NCI-H2227 treated with DMSO at 0.1 percent for 48 hours (cell line): ENCODE measurements at places on chromosomes 11 and 22.

DNA sequence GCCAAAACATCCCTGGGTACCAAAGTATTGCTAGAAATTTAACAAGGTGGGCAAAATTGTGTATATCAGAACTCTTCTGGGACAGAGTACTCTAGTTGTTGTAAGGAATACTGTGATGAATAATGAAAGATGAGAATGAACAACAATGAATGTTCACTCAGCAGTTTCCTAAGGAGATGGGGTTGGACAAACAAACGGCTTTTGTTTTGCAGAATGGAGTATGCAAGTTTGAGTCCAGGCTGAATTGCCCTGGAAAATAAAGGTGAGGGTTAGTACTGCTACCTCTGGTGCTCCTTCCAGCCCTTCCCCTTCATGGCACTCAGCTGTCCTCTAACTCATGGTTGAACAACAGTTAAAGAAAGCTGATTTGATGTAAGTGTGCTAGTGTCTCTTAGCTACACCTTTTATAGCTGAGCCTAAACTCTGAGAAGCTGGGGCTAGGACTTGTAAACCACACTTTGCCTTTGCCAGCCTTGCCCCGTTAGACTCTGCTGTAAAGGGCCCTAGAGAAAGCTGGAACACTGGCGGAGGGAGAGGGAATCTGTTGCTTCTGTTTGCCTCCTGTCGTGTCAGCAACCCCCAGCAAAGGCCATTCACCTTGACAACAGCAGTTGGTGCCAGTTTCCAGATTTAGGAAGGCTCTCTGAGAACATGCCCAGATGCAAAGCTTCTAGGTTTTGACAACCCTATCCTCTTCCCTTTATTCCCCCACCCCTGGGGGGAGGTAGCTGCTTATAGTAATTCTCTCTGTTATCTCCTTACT, 41.2 kb upstream of the POLD3 start:
- no peak for DNase-seq

DNA sequence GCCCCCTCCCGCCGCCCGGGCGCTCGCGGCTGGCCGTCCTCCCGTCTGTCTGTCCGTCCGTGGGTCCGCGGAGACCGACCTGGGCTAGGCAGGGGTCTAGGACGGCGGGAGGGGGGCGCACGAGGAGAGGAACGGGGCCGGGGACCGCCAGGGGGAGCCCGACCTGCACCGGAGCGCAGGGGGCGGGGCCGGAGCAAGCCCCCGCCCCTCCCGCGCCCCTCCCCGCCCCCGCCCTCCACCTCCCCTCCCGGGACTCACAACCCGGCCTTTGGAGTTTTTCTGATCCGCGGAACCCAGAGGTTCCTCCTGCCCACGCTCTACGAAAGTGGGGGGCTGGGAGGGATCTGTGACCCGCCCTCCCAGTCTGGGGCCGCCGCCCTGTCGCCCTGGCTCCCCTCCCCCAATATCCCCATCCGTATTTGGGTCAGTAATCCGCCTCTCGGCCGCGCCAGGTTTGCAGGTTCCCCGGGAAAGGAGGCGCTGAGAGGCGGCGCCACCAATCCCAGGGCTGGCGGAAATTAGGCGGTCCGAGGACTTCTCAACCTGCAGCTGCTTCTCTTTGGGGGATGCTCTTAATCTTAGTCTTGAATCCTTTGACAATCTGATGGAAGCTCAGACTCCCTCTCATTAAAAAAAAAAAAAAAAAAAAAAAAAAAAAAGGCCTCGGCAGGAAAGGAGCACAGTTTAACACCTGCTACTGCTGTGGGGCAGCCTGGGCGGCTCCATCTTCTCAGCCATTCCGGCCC, 925 bp upstream of the KCNJ11 start:
- peak; percentile 75 for DNase-seq

DNA sequence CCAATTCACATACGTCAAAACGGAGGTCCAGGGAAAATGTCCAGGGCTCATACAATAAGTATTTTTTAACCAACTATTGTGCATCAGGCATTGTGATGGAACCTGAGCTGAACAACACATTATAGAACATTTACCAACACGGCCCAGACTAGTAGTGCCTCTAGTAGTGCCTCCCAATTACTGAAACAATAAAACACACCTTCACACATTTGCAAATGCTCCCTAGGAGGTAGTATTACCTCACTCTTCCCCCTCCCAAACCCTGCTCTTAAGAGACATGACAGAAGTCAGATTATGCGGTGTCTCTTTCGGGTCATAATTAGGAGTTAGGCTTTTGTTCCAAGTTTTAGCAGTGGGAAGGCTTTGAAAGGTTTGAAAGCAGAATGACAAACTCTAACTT, 61.1 kb downstream of the PAK1 start:
- DNase-seq = no peak

DNA sequence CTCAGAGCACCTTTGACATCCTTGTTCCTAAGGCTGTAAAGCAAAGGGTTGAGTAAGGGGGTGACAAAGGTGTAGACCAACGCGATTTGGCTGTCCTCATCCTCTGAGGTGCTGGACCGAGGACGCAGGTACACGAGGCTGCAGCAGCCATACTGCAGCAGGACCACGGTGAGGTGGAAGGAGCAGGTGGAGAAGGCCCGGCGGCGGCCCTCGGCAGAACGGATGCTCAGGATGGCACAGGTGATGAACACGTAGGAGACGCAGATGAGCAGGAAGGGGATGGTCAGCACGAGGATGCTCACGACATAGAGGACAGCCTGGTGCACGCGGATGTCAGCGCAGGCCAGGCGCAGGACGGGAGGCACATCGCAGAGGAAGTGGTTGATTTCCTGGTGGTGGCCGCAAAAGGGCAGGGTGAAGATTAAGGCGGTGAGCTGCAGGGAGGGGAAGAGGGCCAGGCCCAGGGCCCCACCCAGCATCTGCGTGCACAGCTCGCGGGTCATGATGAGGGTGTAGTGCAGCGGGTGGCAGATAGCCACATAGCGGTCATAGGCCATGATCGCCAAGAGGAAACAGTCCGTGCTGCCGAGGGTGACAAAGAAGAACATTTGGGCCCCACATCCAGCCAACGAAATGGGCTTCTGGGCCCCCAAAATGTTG, 632 bp downstream of the OR10Q1 start:
- DNase-seq = no peak

DNA sequence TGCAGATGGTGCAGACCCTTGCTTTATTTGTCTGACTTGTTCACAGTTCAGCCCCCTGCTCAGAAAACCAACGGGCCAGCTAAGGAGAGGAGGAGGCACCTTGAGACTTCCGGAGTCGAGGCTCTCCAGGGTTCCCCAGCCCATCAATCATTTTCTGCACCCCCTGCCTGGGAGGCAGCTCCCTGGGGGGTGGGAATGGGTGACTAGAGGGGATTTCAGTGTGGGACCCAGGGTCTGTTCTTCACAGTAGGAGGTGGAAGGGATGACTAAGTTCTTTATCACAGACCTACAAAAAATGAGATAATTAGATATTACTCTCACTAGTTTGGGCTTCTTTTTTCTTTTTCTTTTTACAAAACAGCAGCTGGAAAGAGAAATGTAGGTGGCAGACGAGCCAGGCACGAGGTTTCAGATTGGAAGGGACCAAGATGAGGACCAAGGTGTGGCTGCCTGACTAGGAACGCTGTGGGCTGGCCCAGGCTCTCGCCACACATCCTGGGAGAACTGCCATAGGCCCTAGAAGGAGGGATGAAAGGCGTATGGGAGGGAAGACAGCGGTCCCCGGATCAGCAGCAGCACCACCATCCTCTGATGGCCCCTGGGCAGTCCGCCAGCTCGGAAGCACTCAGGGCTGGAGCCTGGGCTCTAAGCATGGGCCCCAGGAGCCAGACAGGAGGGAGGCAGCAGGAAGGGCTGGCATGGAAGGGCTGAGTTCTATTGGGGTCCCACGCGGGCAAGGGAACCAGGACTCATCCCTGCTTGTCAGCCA, 14.2 kb downstream of the TXN2 start:
- DNase-seq = no peak

GRCh38 chr22:31241936-31242335, 29.8 kb downstream of the LIMK2 start:
- no peak for DNase-seq

GRCh38 chr11:40280159-40281051, 1179.0 kb downstream of the LRRC4C start:
- peak; percentile 75 for DNase-seq

DNA sequence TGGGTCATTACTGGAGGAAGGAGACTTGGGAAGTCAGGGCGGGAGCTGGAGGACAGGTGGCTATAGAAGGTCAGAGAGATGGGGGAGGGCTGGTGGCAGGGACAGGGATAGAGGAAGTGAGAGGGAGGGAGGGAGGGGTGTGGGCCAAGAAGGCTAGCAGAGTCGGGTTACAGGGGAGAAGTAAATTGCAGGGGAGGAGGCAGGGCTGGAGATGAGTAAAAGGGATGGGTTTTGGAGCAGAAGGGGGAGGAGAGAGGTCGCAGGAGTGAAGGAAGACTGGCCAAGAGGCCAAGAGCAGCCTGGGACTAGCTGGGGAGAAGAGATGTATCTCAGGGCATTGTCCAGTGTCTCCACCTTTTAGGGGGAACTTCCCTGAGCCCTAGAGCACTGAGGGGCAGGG, 33.0 kb downstream of the LRRC10B start:
- no peak for DNase-seq

DNA sequence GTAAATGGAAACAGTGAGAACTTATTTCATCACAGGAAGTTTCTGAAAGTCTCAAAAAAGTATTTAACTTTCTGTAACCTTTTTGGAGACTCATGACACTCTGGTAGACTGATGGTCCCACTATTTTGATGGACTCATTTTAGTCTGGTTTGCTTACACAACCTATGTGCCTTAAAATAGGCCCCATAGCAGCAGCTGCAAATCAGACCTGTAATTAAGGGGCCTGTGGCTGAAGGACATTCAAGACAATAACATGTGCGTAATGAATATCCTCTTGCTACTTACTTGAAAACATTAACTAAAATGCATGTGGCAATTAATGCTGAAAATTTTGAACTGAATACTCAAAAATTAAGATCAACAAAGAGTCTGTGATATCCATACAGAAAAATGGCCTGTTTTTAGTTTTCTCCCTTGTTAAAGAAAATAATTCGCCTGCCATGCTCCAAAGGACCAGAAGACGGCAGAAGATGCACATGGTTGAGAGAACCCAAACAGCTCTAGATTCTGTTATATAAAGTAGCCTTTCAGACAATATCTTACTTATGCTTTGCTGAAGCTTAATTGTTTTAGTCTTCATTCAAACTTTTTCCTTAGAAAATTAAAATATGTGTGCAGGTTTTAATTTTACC, 568.5 kb downstream of the KCNA4 start:
- DNase-seq = no peak

DNA sequence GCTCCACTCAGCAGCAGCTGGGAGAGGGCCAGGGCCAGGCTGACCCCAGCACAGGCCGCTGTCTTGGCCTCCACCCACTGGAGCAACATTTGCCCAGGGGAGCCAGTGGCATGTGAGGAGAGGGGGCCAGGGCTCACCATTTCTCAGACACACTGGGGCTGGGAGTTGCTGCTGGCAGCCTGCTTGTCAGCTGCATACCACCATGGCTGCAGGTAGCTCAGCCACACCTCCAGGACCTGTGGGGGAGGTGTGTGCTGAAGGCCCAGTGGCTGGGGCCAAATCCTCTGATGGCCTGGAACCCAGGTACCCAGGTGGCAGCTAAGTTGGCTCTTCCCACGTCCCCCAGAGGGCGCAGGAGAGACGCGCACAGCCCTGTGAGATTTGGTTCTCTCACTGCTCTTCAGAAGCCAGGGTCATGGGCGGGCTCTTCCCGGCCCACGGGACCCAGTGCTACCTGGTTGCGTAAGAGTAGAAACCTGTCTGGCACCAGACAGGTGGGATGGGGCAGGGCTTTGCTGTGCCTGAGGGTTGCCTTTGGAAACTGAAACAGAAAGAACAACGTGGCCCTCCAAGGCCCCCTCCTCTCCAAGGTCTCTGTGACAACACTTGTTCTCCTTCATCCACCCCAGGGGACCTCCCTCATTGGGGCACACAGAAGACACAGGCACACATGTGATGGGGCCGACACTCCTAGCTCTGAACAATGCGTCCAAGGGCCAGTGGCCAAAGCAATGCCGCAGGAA, 98.8 kb downstream of the MED15 start:
- DNase-seq = no peak

GRCh38 chr22:27159716-27160295, 502.4 kb downstream of the MIAT start:
- no peak for DNase-seq

- DNase-seq = no peak
Observed at GRCh38 chr11:10786451-10786850, 22.3 kb downstream of the EIF4G2 start.

- DNase-seq = no peak
Observed at GRCh38 chr11:44145011-44145775, 49.7 kb downstream of the EXT2 start.

DNA sequence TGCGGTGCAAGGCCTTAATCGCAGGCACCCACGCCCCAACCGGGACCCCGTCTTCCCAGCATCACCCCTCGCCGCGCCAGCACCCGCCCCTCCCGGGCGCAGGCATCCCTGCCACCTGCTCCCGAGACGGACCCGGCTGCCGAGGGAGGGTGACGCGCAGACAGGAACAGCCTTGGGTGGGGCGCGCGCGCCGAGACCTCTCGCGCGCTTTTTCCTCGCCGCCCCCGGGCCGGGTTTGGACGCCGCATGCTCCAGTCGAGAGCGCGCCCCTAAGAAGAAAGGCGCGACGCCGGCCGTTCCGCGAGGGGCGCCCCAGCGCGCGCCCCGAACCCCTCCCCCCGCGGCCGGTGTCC, 504 bp downstream of the CFL1 start:
- no peak for DNase-seq

DNA sequence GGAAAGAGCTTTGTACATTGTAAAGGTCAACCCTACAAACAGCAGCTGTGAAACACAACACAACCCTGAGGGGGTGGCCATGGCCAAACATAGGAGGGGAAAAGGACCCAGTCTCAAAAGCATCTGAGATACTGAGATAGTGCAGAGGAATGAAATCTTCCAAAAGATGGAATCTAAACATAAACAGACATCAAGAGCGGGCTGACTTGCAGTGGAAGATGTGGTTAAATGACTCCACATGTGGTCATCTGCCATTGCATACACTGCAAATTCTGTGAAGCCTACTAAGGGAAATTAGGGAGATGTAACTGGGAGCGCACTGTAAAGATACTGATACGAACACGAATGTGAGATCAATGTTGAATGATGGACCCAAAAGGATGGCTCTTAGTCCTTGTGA, 22.0 kb downstream of the BDNF start:
- no peak for DNase-seq

GRCh38 chr11:77136074-77136473, 8.0 kb downstream of the MYO7A start:
- DNase-seq = no peak

- DNase-seq = peak; percentile 31
Observed at GRCh38 chr11:40130427-40130826, 1329.0 kb downstream of the LRRC4C start.

- DNase-seq = no peak
Observed at GRCh38 chr11:9535189-9535781, 38.2 kb upstream of the WEE1 start.

GRCh38 chr11:71155846-71156245, 96.5 kb downstream of the SHANK2 start:
- DNase-seq = no peak

GRCh38 chr11:121095561-121095960, 5.5 kb upstream of the TECTA start:
- DNase-seq = no peak

- no peak for DNase-seq
Observed at GRCh38 chr22:41925783-41926460, 684 bp downstream of the TNFRSF13C start.

- DNase-seq = no peak
Observed at GRCh38 chr22:22380098-22381030, 128.2 kb downstream of the ZNF280B start.

- DNase-seq = no peak
Observed at GRCh38 chr11:8259306-8259959, 4.2 kb downstream of the LMO1 start.
